ENCODE measurements at places on chromosomes 1 and 21.

- DNase-seq: no peak
Observed at GRCh38 chr1:115404911-115405310, 66.9 kb upstream of the NGF start.

GRCh38 chr1:188941986-188942385 is 1535.7 kb downstream of the BRINP3 start:
- no peak for DNase-seq

DNA sequence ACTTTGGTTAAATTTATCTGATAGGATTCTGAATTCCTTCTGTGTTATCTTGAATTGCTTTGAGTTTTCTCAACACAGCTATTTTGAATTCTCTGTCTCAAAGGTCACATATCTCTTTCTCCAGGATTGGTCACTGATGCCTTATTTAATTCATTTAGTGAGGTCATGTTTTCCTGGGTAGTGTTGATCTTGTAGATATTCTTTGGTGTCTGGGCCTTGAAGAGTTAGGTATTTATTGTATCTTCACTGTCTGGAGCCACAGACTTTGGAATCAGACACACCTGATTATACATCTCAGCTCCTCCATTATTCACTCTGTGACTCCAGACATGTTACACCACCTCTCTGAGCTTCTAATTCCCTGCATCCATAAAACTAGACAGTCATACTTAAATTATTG is 34.2 kb upstream of the ETS2 start:
- DNase-seq: no peak

- no peak for DNase-seq
Observed at GRCh38 chr1:180646093-180646492, 14.3 kb downstream of the XPR1 start.

DNA sequence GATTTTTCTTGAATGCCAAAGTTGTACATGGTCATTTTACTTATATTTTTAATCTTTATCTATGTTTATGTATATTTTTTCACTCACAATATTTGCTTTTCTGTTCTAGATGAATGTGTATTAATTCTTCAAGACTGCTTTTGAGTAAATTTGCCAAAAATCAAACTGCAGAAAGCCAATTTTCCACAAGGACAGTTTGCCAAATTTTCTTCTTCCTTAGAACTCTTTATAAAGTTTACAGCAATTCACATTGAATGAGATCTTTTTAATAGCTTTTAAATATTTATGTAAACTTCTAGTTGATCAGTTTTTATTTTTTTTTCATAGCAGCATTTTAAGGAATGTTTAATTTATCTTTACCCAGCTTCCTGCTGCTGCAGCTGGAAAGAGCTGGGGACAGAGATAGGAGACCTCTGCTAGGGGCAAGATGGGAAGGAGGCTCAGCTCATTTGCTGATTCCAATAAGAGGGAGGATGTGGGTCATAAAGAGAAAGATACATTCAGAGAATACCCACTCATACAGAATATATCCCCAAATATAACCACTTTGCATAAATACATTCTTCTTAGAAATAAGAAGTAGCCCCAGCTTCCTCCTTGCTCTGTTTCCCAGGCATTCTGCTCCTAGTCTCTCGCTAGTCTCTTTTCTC is 93.0 kb downstream of the ODF2L start:
- DNase-seq: no peak

DNA sequence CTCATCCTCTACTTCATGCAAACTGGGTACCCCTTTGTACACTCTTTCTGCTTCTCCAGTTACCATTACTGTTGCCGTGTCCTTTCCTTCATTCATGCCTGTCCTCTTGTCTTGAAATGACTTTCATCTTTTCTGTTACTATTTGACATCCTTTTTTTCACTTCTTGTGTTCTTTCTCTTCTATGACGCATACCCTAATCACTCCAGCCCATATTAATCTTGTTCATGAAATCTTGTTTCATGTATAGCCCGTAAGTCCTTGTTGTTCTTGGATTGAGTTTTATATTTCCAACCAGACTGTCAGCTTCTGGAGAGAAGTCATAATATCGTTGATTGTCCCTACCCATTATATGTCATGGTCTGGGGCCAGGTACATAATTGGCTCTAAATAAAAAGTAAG is 126.1 kb downstream of the NOS1AP start:
- no peak for DNase-seq

- no peak for DNase-seq
Observed at GRCh38 chr1:193914871-193915270, 728.5 kb upstream of the B3GALT2 start.

Measured in T-helper 17 cell (primary cell).